ENCODE measurements at places on chromosomes 16 and 17.

GRCh38 chr17:60901806-60902205 lies 224.2 kb downstream of the BCAS3 start:
- no peak for DNase-seq

DNA sequence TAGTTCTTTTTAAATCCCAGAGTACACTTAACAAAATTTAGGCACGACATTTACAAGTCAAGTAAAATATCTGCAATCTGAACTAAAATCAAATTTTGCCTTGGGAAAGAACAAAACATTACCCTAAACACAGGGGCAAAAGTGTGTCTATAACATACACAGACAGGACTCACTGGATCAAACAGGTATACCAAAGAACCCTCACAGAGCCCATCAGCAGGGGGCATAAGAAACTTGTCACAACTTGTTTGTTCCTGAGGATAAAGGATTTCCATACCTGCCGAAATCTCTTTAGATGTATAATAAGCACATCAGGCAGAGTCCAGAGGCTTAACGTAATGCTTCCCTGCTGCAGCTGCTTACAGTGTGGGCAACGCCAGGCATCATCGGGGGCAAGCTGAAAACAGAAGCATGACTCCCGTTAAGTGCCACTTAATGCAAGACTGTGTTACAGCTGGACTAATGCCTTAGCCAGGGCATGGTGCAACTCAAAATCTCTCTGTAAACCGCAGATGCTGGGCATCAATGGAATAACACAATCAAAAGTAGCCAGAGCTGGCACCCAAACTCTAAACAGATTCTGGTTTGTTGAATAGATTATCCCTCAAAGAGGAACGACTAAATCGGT lies 67.0 kb downstream of the USP31 start:
- DNase-seq, result peak; percentile 83

- DNase-seq, result no peak
Measured at GRCh38 chr17:72802726-72803125, 289.8 kb downstream of the SLC39A11 start.

- DNase-seq, result no peak
Measured at GRCh38 chr16:13863075-13863765, 56.7 kb upstream of the ERCC4 start.

DNA sequence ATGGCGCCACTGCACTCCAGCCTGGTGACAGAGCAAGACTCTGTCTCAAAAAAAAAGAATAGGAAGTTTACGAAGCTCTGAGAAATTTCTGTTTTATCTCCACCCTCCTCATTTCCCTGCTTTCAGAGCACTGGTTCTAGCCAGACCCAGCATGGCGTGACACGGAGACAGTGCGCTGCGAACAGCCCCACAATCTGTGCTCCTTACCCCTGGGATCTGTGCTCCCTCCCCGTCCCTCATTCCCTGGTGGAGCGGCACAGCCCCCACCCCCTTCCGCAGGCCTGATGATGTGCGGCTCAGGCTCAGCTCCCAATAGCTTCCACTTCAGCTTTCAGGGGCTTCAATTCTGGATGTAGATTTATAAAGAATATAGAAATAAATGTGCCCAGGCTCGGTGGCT lies 56.1 kb upstream of the ENDOV start:
- DNase-seq, result no peak

DNA sequence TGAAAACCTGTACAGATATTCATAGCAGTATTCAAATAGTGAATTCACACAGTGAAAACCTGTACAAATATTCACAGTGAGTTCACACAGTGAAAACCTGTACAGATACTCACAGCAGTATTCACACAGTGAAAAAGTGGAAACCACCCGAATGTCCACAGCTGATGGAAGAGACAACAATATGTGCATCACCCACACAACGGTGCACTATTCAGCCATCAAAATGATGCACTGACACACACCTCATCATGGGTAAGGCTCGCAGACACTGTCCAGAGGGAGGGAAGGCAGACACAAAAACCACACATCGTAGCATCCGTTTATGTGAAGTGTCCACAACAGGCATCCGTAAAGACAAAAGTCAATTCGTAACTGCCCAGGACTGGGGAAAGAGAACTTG lies 100.9 kb downstream of the VPS53 start:
- DNase-seq, result no peak

DNA sequence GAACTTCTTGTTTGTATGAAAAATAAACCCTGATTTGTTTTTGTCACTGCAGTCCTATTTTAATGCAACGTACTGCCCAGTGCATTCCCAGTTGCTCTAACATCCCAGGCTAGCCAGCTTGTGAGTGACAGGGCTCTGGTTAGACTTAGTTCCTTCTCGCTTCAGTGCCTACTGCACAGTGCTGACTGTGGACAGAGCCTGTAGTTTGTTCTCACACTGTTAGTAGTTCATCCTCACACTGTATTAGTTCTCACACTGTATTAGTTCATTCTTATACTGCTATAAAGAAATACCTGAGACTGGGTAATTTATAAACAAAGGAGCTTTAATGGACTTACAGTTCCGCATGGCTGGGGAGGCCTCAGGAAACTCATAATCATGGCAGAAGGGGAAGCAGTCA lies 116.6 kb upstream of the SALL1 start:
- no peak for DNase-seq

- DNase-seq, result no peak
Measured at GRCh38 chr16:79645701-79646100, 45.2 kb upstream of the MAF start.

GRCh38 chr16:79089735-79090284 lies 510.7 kb downstream of the MAF start:
- no peak for DNase-seq

- DNase-seq, result no peak
Measured at GRCh38 chr16:50721549-50722404, 20.1 kb upstream of the CYLD start.

GRCh38 chr17:3475251-3475685 lies 529 bp upstream of the ASPA start:
- DNase-seq, result no peak

- DNase-seq, result no peak
Measured at GRCh38 chr16:89089120-89089519, 4.5 kb upstream of the ACSF3 start.

Data from NCI-H345 (cell line).